Fibroblast of mammary gland (primary cell): ENCODE measurements at places on chromosomes 2 and 18.

GRCh38 chr18:13582178-13582670, 144.1 kb downstream of the FAM210A start:
- no peak for DNase-seq

- peak; percentile 67 for DNase-seq
Observed at GRCh38 chr2:61151436-61151835, 10.6 kb upstream of the C2orf74 start.

- DNase-seq, result peak; percentile 72
Observed at GRCh38 chr2:212845941-212846340, 305.5 kb downstream of the IKZF2 start.

- no peak for DNase-seq
Observed at GRCh38 chr2:223786236-223786635, 51.1 kb downstream of the AP1S3 start.

DNA sequence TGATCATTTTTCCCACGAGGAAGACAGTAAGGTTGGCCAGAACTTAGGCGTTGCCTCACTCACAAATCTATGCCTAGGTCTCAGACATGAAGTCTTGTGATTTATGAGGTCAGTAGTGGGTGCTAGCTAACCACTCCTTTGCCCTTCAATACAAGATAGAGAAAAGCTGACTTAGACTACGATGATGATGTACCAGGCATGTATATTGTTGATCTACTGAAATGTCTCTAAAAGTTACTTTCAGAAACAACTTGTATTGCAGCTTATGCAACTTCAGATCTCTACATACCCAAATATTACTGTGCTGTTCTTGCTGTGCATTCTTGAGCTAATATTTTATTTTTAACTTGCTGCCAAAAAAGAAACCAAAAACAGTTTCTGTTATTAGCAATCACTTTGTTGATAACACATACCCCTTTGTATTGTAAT, 30.6 kb downstream of the MAPRE2 start:
- DNase-seq, result peak; percentile 34

DNA sequence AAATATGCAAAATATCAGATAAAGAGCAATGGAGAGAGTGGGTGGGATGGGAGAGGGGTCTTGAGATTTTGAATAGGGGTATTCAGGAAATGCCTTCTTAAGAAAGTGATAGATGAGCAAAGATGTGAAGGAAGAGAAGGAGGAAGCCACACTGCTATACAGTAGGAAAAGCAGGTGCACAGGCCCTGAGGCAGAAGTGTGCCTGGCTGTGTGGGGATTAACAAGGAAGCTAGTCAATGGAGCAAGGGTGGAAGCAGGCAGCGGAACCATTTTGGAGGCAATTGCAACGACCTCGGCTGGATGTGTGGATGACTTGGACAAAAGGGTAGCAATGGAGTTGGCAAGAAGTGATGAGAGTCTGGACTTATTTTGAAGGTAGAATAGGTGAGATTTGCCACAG, 11.0 kb upstream of the CNGA3 start:
- no peak for DNase-seq

DNA sequence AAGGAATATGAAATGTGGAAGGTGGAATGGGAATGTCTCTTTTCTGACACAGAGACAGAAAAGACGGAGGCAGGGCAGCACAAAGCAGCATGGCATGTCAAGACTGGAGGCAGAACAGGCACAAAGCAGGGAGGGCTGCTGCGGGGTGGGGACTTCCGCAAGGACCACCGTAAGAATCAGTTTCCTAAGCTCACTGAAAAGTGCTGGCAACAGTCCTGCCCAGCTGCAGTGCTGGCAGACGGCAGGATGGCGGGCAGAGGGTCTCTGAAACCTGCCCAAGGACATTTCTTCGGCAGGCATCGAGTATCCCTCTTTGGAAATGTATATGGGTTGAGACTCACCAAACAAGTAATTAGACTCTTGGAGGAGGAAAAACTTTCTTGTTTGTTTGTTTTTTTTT, 54.9 kb downstream of the FAM178B start:
- DNase-seq, result no peak

DNA sequence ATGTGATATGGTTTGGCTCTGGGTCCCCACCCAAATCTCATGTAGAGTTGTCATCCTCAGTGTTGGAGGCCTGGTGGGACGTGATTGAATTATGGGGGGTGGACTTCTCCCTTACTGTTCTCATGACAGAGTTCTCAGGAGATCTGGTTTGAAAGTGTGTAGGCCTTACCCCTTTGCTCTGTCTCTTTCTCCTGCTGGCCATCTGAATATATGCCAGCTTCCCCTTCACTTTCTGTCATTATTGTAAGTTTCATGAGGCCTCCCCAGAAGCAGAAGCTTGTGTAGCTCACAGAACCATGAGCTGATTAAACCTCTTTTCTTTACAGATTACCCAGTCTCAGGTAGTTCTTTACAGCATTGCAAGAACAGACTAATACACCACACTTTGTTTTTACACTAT, 222.3 kb downstream of the DOK6 start:
- DNase-seq, result no peak

- no peak for DNase-seq
Observed at GRCh38 chr18:76264198-76264875, 230.7 kb downstream of the ZNF516 start.

DNA sequence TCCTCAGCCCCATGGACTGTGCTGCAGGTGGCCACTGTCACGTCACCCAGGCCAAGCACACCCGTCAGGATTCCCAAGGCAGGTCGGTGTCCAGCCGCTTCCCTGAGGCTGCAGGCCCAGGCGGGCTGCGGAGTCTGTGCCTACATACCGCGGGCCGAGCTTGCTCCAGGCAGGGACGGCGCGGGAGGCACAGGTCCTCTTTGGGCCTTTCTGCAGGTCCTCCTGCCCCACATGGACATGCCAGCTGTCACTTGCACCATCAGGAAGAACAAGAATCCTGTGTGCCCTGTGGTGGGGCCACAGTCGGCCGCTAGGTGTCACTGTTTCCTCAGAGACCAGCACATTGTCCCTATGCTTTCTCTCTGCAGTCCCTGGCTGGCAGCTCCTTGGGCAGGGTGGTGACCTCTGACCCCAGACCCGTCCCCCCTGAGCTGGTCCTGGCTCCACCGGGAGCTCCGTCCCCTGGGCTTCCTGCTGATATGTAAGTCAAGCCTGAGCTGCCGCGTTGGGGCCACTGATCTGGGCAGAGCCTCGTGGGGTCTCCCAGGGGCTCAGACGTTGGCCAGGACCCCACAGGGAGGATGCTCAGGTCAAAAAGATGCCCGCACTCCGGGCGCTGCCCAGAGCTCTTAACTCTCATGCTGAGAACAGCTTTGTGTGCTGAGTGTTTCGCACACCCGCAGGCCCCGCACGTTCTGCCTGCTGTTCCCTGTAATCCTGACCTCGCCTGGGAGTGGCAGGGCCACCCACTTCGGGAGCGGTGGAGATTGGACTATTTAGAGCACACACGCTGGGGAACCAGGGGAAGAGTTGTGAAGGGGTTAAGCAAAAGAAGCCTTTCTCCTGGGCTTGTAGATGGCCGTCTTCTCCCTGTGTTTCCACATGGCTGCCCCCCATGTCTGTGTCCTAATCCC, 17.3 kb upstream of the AGXT start:
- DNase-seq, result peak; percentile 75

DNA sequence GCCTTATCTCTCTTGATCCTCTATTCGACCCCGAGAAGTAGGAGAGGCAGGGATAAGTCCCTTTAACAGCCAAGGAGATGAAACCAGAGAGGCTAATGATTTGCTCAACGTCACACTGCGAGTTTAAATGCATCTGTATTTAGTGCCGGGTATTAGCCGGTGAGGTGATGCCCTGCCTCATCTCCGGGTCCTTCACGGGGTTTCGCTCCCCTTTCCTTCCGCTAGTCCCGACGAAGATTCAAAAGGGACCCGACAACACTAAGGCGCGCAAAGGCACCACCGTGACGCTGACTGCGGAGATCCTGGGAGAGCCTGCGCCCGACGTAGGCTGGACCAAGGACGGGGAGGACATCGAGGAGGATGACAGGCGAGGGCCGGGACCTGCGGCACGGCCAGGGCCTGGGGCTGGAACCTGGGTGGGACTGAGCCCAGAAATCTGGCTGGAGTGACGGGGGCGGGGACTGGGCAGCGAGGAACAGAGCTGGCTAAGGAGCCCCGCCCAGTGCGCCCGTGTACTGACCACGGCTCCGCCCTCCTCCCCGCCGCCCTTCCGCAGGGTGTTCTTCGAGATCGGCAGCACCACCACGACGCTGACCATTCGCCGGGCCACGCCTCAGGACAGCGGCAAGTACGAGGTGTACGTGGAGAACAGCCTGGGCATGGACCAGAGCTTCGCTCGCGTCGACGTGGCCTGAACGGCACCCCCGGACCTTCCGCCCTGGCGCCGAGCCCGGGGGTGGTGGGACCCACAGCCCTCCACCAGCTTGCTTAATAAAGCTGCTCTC, 1.0 kb upstream of the GMPPA start:
- DNase-seq, result peak; percentile 73

DNA sequence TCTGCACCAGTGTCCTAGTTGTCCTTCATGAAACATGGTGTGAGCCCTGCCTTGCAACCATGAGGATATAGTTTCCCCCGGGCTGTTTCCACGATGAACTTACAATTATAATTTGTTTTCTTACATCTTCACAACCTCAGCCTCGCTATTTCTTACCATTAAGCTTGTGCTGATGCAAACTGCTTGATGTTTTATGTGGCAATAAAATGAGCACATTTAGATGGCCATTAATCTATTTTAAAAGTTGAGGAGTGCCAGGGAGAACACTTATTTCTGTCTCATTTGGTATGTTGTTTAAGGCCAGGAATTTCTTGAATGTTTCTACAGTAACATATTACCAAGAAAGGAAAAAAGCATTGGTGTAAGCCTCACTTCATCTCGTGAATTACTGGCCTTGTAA, 214.5 kb upstream of the SLC8A1 start:
- peak; percentile 2 for DNase-seq

DNA sequence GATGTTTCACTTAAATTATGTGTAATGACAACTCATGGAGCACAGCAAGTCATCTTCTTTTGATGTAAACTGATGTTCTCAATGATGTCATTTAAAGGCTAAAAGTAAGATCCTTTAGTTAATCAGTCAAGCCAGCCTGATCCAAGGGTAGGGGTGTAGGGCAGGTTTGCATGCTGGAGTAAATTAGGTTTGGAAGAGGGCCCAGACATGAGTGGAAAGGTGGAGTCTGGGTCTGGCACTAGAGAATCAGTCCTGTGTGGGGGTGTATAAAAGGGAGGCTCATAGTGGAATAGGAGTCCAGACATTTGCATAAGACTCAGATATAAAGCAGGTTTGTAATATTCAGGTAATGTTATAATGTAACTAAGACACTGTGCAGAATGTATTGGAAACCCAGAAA, 88.8 kb upstream of the NYAP2 start:
- no peak for DNase-seq

DNA sequence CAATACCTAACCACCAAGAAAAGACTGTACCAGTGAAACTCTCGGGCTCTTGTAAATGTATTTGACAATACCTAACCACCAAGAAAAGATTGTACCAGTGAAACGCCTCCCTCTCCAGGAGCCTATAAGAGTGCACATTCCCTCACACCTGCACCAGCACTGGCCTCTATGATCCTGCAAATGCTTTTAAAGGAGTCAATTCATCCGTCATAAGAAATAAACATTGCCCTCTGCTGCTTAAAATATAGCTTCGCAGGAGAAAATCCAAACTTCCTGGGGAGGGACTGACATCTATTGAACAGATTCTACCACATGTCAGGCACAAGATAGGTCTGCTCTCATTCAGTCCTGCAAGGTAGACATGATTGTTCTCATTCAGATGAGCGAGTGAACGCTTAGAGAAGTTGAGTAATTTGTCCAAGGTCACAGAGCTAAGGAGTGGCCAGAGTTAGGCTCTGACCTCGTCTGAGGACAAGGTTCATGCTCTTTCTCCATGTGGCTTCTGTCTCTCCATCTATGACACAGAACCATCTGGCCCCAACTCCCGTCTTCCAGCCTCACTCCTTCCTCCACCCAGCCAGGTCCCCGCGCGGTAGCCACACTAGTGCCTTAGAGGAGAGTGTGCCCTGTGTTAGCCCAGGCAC, 38.7 kb downstream of the MCFD2 start:
- peak; percentile 87 for DNase-seq

DNA sequence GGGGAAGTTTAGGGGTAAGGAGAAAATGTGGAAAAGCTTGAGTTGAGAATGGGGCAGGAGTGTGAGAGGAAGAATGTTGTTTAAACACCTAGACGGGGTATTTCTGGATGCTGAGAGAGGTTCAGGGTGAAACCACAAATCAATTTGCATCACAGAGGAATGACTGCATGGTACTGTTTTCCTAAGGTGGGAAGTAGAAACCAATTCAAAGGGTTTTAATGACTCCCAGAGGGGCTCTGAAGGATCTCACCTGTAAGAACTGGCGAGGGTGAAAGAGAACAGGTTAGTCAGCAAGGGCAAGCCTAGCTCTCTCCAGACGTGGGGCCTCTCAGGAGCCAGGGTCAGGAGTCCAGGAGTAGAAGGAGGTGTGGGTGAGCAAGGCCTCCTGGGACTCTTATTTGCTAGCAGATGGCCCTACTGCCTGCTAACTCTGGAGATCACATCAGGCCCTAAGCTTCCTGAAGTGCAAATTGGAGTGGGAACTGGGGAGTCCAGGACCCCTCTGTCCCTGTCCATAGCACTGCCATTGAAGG, 133.0 kb upstream of the CELF4 start:
- no peak for DNase-seq

- no peak for DNase-seq
Observed at GRCh38 chr2:174800436-174801205, 36.3 kb upstream of the CHRNA1 start.

- no peak for DNase-seq
Observed at GRCh38 chr2:107989445-107989844, 3.1 kb downstream of the SLC5A7 start.
